ENCODE measurements at places on chromosomes 13 and 19.

- DNase-seq, result no peak
Measured at GRCh38 chr13:41156620-41157019, 24.0 kb upstream of the KBTBD6 start.

- no peak for DNase-seq
Measured at GRCh38 chr13:47046706-47047105, 149.9 kb upstream of the HTR2A start.

DNA sequence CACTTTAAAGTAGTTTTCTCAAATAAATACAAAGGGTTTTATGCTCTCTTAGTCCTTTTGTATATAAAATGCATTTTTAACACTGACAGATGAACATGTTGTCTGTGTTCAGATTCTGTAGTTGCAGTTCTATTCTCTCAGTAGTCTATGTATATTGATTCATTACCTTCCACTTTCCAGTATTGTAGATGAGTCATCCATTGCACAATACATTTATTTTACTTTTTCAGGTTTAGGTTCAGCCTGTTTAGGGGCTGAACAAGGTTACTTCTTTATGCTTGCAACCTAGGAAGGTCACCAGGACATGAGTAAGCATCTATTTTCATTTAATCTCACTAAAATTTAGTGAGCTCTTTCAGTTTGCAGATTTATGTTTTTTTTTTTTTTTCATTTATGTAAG lies 173.6 kb downstream of the NALCN start:
- no peak for DNase-seq

- DNase-seq, result no peak
Measured at GRCh38 chr19:16605115-16605514, 22.9 kb downstream of the MED26 start.

- DNase-seq, result no peak
Measured at GRCh38 chr19:53055117-53055516, 10.6 kb downstream of the ERVV-2 start.

GRCh38 chr19:39401549-39402345 lies 4.9 kb upstream of the ZFP36 start:
- DNase-seq, result no peak

DNA sequence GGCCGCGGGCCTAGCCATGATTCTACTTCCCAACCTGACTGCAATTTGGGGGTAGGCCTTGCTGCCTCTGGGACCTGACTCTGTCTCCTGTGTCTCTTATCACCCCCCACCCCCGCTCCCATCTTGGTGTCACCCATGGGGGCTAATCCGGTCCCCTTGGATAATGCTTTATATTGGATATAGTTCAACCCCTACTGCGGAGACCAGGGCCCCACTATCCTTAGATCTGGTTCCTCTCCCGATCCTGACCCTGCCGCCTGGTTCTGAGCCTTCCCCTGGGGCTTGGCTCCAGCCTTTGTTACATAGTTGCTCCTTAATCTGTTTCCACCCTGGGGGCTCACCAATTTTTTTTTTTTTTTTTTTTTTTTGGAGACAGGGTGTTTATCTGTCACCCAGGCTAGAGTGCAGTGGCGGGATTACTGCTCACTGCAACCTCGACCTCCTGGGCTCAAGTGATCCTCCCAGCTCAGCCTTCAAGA lies 1.3 kb downstream of the BLOC1S3 start:
- no peak for DNase-seq

GRCh38 chr13:81721400-81721799 lies 1380.5 kb upstream of the SPRY2 start:
- peak; percentile 21 for DNase-seq

GRCh38 chr19:46732966-46733689 lies 12.7 kb upstream of the FKRP start:
- DNase-seq, result no peak

- DNase-seq, result no peak
Measured at GRCh38 chr19:1864480-1865171, 1.2 kb upstream of the KLF16 start.

DNA sequence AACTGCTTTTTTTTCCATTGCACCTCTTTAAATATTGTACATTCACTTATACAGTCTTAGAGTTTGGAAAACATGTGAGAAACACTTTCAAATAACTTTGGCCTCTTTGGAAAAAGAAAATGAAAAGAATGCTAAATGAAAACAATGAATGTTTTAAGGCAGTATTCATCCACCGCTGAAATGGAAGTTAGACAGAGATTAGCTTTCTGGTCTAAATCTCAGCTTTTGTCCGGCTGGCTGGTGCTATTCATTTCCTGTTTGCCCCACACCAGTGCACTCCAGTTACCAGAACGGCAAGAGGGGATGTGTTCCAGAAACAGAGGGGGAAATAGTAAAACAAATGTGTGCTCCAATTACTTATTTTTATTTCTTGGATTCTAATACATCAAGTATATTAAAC lies 1201.3 kb downstream of the EFNB2 start:
- no peak for DNase-seq

DNA sequence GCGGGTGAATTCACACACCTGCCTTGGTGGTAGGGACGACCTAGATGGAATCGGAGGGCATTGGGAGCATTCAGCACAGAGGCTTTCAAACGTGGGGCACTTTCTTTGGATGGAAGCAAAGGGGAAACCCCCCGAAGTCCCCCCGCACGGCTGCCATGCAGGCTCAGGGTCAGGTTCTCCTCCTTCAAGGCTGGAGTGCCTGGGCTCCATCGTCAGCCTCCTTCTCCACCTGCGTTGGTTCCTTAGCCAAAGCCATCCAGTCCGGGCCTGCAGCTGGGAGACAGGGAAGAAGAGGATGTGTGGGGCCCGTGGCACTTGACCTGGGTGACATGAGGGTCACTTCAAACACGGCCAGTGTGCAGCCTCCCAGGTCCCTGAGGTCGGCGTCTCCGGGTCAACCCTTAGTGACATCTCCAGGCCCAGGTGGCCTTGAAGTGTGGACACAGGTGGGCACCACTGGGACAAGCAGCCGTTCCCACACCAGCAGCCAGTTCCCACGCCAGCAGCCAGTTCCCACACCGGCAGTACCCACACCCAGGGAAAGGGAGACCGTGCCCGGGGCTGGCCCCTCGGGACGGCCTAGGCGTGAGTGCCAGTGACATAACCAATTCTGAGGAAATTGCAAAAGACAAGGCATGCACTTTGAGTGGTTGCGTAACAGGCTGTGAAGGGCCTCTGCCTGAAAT lies 116.0 kb downstream of the SOX1 start:
- DNase-seq, result no peak

DNA sequence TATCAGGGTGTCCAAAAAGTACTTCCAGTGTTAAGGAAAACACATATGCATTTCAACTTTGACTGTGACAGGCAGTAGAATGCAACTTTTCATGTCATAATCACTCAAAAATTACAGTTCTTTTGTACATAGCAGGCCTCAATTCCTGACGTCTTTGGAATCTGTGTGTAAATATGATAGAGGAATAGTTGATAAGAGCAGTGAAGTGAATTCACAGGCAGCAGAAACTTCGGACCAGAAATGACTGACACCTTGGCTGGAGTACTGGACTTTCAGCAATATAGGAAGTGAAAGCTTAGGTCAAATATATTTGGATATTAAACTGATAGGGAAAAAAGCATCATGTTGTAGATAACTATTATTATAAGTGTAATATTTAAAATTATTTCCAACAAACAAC lies 1741.2 kb upstream of the PCDH20 start:
- no peak for DNase-seq

- no peak for DNase-seq
Measured at GRCh38 chr13:106493533-106494220, 41.8 kb downstream of the EFNB2 start.

DNA sequence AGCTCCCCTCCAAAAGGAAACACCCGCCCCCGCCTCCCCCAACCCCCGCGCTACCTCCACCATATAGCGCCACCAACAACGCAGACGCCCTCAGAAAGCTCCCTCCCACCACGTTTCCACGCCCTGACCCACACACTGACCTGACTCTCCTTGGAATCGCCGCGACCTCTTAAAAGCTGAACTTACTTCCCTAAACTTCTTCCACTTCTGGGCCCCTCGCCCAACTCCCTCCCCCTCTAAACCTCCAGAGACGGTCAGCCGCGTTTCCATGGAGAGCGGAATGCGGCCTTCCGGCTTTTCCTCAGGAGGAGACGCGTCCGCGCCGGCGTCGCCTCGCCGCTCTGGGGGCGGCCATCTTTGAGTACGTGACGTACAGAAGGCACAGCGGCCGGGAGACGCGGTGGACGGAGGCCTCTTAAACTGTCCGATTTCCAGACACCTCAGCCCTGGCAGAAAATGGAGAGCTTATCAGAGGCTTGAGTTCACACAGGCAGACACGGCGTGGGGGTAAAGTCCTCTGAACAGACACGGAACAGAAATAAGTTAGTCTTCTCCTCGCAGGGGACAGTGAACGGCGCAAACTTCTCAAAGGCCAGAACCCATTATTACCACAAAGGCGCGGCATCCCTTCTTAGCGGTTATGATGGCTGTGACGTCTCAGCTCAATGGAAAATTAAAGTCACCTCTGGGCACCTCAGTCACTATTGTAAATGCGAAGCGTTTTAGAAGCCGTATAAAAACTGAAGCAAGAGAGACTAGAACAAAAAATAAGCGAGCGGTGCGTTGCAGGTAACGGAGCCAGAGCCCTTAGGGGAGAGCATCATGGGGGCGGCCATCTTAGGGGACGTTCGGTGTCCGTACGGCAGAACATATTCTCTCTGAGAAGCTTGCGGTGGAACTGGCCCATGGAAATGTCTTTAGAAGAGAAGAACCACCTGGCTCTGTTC lies at the start of gene ZNF432:
Gene ZNF432, minus strand, starts transcription at position 284 of the 947 bp plus-strand sequence. CDS start 1,970 bp downstream, outside the sequence.
- peak; percentile 94 for DNase-seq

DNA sequence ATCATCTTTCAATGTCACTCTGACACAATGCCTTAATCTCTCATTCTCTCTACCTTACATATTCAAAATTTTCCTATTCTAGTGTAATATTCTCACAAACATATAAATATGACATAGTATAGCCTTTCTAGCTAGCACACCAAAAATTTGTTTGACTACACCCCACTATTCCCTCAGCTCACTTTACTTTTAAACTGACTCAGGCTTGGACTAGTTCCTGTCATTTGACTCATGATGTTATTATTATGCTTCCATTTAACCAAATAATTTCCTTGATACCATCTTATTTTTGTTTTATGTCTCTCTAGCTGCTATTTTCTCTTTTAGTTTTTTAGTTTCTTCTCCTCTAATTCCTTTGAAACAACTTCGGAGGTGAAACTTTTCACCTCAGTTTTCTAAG lies 1745.6 kb upstream of the PCDH20 start:
- no peak for DNase-seq

- no peak for DNase-seq
Measured at GRCh38 chr13:73417012-73417615, 358.3 kb downstream of the KLF5 start.

DNA sequence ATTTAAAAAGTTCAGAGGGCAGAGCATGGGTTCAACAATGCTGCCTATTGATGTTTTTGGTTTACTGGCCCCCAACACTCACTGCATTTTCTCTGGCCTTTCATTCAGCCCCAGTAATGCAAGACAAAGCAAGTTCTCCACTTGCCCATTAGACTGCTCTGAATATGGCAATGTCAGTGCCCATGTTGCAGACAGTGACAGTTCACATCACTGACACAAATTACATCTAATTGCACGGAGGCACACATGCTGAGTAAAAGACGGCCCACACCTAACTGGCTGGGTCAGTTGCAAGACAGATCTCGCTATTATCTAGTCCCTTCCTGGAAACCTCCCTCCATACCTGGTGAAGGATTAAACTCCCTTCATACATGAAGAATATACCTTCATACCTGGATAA lies 54.0 kb downstream of the ENOX1 start:
- DNase-seq, result no peak

DNA sequence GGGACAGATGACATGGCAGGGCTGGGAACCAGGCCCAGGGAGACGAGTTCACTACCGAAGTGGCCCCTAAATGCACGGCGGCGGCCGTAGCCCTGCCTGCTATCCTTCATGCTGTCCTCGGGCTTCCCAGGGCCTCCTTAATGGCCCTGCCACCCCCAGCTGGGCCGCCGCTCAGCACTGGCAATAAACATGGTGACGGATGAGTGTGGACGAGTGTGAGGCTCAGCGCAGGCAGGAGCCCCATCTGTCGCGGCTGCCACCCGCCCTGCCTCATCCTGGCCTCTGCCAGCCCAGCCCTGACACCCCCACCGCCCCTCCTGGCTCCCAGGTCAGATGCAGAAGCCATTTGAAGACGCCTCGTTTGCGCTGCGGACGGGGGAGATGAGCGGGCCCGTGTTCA lies 13.6 kb downstream of the PIN1 start:
- no peak for DNase-seq

DNA sequence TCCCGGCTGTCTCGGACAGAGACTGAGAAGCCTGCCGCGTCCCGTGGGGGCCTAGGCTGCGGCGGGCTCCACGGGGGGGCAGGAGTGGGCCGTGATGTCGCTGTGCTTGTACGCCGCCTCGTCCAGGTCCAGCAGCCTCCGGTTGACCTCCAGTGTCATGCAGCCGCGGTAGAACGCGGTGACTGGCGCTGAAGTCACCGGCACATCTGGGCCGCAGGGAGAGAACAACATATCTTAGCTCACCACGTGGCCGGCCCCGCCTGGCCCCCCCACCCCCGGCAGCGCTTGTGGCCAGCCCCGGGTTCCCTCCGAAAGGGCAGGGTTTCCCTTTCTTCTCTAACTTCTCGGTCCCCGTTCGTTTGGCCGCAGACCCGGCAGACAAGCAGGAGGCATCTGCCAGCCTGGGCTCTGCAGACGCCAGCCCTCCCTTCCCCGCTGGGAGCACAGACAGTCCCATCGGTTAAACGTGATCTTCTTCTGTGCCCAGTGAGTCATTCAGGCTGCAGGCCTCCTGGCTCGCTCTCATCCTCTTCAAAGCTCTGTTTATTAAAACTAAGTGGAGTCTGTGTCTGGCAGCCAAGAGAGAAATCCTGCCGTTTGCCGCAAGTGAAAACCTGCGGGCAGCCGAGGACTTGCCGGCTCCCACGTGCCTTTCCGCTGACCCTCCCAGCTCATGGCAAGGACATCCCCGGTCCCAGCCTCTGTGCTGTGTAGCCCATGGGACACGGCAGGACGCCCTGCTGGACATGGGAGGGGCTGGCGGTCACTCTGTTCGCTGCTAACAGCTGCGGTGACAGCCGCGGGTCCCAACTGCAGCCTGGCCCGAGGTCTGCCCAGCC lies 42.8 kb downstream of the GAS6 start:
- DNase-seq, result no peak

- DNase-seq, result no peak
Measured at GRCh38 chr19:3343619-3344502, 22.5 kb upstream of the NFIC start.

DNA sequence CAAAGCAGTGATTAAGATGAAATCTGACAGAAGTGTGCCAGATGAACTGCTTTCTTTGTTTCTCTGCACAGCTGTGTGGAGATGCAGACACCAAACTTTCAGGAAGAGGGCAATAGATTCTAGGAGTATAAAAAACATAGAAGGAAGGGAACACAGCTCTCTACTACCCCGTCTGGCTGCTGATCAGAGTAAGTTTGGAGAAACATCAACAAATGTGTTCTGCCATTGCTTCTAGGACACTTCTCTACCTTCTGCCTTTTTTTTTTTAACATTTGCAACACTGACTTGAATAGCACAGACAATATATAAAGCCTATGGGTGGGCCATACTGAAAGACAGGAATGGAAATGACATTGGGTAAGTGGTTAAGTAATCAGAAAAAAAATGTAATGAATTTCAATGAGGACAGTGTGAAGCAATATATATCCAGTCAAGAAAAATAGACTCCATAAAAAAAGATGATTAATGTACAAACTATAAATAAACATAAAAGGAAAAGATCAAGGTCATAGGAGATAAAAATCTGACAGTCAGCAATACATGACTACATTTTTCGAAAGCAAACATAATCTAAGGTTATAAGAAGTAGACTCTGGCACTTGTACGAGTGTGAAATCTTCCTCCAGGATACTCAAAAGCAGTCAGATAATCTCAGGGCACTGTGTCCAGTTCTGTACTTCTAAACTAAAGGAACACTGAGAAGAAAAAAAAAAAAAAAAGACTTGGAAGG lies 21.4 kb downstream of the NUFIP1 start:
- DNase-seq, result no peak
